ENCODE measurements at places on chromosomes 16 and 17. TPM values are rescaled to one million over a fixed set of nuclear protein-coding genes. Genes with fewer than 3 reads are reported as not detected.
A peak's percentile ranks its signal among the peaks of the same experiment; 100 is the strongest.

DNA sequence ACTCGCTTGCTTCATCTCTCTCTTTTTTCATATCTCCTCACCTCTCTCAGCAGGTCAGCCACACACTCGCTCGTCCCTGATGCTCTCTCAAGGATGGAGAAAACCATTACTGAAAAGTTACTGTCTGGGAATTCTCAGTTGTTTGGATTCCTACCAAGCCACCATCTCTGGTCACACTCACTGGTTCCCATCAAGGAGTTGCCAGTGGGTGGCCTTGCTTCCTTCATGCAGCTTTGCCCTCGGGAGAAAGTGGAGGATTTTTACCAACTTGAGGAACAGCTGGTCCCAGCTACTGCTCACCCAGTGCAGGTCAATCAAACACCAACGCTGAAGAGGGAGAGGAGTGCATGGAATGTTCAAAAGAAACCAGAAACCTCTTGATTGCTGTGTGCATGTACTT, 25.3 kb downstream of the MEOX1 start:
- no peak for DNase-seq
- peaks cover 3% of the 10 kb centered on the region for H3K36me3 ChIP-seq
- no peak overlapping the region for H3K27ac ChIP-seq
- H3K4me1 ChIP-seq, result peaks cover 42% of the 10 kb centered on the region

The SLC9A5 gene
- 1.0 TPM for total RNA-seq

DNA sequence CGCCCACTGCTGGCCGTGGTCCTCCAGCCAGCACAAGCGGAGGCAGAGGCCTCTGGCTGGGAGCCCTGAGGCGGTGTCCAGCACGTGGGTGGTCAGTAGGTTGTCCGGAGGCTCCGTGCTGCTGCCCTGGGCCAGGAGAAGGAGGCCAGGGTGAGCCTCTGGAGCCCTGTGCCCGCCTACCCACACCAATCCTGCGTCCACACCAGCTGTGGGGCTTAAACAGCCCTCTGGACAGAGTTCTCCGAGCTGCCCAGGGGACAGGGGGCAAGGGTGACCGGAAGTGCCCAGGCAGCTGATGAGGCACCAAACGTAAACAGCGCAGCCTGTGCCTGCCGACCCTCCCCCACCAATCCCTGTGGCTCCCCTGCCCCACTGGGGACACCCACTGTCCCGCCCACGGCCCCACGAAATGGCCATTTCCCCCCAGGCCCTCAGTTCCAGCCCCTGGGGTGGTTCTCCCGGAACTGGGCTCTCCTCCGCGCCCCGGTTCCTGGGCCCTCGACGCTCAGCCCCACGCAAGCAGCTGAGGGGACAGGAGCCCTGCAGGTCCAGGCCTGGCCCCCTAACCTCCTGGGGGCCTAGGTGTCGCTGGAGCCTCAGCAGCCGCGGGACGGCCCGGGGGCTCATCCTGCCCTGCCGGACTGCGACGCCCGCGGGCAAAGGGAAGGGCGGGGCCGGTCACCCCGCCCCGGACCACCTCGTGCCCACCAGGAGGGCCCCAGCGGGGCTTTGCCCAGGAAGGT, 27.9 kb upstream of the DBNDD1 start:
- peaks cover 17% of the 10 kb centered on the region for H3K4me1 ChIP-seq
- peaks cover 4% of the 10 kb centered on the region for H3K27me3 ChIP-seq
- no peak for DNase-seq
- no peaks in the 10 kb centered on the region for H3K36me3 ChIP-seq

The NHLRC4 gene
- total RNA-seq, result 0.52 TPM

DNA sequence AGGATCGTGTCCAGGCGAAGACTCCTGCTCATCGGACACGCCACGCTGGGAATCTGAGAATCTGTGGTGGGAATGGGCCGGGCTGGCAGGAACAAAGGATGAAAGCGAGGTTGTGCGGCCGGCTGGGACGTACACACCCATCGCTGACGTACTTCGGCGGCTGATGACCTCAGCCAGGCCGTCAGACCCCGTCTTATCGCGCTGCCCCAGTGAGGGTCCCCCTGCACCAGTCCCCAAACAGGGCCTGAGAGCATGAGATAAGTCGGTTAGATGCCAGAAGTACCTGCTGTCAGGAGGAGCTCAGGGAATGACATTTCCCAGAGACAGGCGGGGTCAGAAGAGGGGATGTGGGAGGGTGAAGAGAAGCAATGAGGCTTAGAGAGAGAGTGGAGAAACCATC, 16.0 kb upstream of the SP6 start:
- H3K36me3 ChIP-seq, result no peaks in the 10 kb centered on the region
- peaks cover 64% of the 10 kb centered on the region for H3K27me3 ChIP-seq
- H3K27ac ChIP-seq, result peak overlapping the region; percentile 72
- peaks cover 14% of the 10 kb centered on the region for H3K4me1 ChIP-seq

The CMTM2 gene
- total RNA-seq, result not detected

Data from type B pancreatic cell (in vitro differentiated cells).